Activated T-cell treated with anti-CD3 and anti-CD28 coated beads, Interleukin-2, amount 50 U/mL, for 24 hours (primary cell): ENCODE measurements at places on chromosomes 2 and 18.

DNA sequence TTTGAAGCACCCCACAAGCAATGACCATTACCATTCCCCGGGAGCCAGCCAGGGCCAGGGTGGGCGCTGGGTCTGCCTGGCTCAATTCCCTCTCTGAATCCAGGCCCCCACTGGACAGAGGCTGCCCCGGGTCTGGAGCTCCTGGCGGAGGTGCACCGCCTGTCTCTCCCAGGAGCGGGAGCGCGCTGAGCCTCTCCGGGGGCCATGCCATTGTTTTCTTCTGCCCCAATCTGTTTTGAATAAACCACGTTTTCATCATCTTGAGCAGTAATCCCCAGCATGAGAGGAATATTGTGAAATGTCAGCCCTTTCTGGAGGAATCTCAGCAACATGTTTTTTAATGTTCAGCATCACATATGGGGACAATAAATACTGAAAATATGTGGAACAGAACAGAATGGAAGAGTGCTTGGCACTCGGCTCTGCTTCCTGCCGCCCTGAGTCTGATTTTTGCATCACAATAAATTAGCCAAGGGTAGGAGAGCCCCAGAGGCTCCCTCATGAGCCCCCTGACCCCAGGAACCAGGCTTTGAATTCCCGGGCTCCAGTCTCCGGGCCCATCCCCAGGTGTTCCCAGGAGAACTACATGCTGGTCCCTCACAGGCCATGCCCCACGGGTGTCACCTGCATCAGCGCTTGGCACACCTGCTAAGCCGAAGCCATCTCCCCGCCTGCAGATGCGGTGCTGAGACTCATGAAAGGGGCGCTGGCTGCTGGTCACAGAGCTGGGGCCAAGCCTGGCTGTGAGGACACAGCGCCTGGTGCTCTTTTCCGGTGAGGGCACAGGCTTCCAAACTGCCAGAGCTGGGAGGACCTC lies 88.8 kb downstream of the INHBB start:
- H3K4me3 ChIP-seq, result no peak overlapping the region
- no peak for DNase-seq
- H3K27me3 ChIP-seq, result peaks cover 19% of the 10 kb centered on the region
- H3K27ac ChIP-seq, result no peak overlapping the region
- H3K36me3 ChIP-seq, result no peaks in the 10 kb centered on the region

GRCh38 chr18:26479065-26479680 lies 69.2 kb downstream of the KCTD1 start:
- H3K4me1 ChIP-seq, result no peaks in the 10 kb centered on the region
- no peak overlapping the region for H3K4me3 ChIP-seq
- H3K27me3 ChIP-seq, result no peaks in the 10 kb centered on the region
- no peaks in the 10 kb centered on the region for H3K36me3 ChIP-seq
- H3K27ac ChIP-seq, result no peak overlapping the region
- no peak for DNase-seq

DNA sequence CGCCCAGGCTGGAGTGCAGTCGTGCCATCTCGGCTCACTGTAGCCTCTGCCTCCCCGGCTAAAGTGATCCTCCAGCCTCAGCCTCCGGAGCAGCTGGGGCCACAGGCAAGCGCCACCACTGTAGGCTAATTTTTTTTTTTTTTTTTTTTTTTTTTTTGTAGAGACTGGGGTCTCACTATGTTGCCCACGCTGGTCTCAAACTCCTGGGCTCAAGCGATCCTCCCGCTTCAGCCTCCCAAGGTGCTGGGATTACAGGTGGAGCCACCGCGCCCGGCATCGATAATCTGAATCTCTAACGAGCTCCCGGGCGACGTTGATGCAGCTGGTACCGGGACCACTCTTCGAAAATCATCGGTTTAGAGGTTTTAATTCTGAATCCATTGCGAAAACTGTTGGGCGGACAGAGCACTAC lies 520 bp upstream of the CYP20A1 start:
- H3K4me3 ChIP-seq, result peak overlapping the region; percentile 97
- no peak for DNase-seq
- H3K36me3 ChIP-seq, result peaks cover 34% of the 10 kb centered on the region

DNA sequence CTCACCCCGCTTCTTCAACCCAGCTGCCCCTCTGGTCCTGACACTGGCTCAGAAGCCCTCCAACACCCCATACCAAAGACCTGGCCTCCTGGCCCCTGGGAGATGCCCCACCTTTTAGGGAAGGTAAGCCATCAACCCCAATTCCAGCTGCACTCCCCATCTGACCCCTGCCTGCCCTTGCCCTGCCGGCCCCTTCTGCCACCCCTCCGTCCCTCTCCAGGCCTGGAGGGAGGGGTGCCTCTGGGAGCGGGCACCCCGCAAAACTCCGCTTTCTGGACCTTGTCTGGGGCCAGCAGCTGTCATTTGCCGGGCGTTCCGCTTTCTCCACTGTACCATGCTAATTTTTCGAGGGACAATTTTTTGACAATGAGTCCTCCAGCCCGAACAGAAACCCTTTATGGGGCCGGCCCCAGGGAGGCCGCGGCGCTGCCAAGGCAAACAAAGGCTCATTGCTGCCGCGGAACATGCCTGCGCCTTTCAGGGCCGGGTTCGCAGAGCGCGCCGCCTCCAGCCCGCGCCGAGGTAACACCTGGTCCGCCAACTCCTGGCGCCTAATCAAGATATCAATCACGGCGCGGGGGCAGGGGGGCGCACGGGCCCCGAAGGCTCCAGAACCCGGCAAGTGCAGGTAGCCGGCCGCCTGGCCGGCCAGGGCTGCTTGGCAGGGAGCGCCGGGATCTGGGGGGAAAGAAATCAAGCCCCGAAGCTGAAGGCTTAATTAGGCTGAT lies 96.0 kb downstream of the INHBB start:
- H3K4me3 ChIP-seq, result peak overlapping the region; percentile 59
- DNase-seq, result no peak
- H3K27ac ChIP-seq, result no peak overlapping the region
- H3K4me1 ChIP-seq, result peaks cover 9% of the 10 kb centered on the region
- H3K36me3 ChIP-seq, result no peaks in the 10 kb centered on the region

DNA sequence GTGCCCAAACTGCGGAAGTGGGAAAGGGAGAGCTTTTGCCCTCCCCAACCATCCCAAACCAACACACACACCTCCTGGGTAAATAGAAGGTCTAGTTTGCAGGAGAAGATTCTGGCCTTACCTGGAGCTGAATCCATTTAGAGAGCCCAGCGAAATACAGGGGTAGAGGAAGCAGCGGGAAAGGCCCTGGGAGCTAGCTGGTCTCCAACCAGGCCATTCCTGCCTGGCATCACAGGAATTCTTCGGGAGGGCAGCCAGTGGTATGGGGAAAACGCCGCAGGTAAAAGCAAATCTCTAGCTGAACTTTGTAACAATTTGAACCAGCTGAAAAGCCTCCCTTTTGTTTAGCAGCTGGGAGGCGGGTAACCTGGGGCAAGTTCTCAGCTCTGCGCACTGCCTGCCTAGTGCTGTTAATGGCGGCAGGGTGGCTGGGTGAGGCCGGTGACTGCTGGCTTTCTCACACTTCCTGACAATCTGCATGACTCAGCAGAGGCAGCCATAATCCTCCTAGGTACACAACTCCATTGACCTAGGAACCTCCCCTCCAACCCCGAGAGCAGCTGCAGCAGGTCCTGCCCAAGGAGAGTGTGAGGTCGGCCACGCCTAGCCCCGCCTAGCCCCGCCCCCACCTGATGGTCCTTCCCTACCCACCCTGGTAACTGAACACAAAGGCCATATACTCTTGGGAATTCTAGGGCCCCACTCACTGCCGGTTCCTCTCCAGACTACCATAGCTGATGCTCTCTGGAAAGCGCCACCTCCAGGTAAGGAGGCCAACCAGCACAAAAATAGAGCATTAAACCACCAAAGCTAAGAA lies 483.8 kb upstream of the REG3G start:
- no peaks in the 10 kb centered on the region for H3K27me3 ChIP-seq
- DNase-seq, result no peak
- H3K36me3 ChIP-seq, result no peaks in the 10 kb centered on the region

DNA sequence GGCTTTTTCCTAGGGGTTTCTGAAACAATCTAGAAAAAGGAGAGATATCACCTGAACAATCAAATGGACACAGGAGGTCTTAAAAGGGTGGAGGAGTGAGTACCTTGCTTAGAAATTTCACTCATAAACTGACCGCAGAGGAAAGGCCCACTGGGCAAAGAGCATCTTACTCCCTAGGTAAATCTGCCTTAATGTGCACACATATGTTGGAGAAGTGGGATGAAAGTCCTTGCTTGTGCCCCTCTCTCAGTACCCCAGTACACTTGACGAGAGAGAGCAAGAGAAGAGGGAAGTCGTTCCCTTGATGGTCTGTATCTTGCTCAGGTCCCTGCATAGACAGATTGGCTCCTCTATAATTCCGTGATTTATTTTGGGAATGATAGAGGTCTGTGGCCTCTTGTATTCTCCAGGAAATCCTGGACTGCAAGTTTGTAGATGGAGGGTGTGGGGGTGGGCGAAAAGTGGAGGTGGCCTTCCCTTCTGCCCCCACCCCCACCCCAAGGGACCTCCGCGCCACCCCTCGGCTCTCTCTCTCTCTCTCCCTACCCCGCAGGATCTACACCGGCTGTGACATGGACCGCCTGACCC lies 6.8 kb downstream of the TBR1 start:
- peak overlapping the region; percentile 56 for H3K4me3 ChIP-seq
- H3K27ac ChIP-seq, result peak overlapping the region; percentile 50
- peaks cover 95% of the 10 kb centered on the region for H3K27me3 ChIP-seq
- H3K36me3 ChIP-seq, result no peaks in the 10 kb centered on the region
- DNase-seq, result no peak

DNA sequence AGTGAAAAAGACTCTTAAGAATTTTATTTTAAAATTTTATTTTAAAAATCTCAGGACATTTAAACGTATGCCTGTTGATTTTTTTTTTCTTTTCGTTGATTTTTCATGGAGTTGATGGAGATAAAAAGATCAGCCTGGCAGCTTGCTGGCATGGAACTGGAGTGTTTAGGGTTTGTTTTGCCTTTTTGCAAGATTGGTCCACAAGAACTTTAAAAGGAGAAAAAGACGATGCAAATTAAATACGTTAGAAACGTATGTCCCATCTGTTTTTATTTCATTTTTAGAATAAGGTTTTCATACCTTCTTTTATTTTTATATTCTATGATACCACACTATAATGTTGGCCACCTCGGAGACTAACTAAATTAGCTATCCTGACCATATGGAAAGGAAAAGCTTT lies 254.9 kb downstream of the ARHGAP15 start:
- no peak overlapping the region for H3K4me3 ChIP-seq
- H3K4me1 ChIP-seq, result peaks cover 25% of the 10 kb centered on the region
- no peak for DNase-seq
- H3K27me3 ChIP-seq, result no peaks in the 10 kb centered on the region

DNA sequence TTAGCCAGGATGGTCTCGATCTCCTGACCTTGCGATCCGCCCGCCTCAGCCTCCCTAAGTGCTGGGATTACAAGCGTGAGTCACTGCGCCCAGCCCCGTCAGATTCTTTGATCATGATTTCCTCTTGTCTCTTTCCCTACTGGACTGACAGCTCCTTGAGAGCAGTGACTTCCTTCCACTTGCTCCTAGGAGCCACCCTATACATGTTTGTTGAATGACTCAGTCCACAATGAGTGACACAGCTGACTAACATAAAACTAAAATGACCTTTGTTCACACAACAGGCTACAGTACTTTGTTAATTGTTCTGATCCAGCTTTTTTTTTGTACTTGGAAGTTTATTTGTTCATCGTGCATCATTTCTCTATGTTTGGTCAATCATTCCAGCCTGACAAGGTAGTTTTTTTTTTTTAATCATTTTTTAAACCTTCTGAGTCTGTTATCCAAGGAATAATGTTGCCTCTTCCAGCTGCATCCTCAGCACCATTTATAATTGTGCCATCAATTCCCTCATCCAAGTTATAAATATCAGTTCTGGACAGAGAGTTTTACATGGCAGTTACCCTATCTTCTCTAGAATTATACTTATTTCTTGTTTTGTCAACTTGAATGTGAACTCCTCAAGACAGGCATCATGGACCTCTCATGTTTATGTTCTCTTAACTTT lies 42.9 kb upstream of the TUBA3E start:
- H3K4me3 ChIP-seq, result no peak overlapping the region
- H3K27ac ChIP-seq, result no peak overlapping the region
- H3K27me3 ChIP-seq, result peaks cover 15% of the 10 kb centered on the region
- no peaks in the 10 kb centered on the region for H3K36me3 ChIP-seq
- H3K4me1 ChIP-seq, result no peaks in the 10 kb centered on the region
- DNase-seq, result no peak

- no peak for DNase-seq
- no peak overlapping the region for H3K4me3 ChIP-seq
- peaks cover 6% of the 10 kb centered on the region for H3K4me1 ChIP-seq
Measured at GRCh38 chr2:176146101-176146500, 5.2 kb upstream of the HOXD4 start.

- DNase-seq, result no peak
- H3K27ac ChIP-seq, result no peak overlapping the region
- H3K4me1 ChIP-seq, result no peaks in the 10 kb centered on the region
- H3K4me3 ChIP-seq, result no peak overlapping the region
Measured at GRCh38 chr2:131417886-131418285, 53.9 kb upstream of the RAB6D start.
